ENCODE measurements at places on chromosomes 1 and 21.
A peak's percentile ranks its signal among the peaks of the same experiment; 100 is the strongest.

DNA sequence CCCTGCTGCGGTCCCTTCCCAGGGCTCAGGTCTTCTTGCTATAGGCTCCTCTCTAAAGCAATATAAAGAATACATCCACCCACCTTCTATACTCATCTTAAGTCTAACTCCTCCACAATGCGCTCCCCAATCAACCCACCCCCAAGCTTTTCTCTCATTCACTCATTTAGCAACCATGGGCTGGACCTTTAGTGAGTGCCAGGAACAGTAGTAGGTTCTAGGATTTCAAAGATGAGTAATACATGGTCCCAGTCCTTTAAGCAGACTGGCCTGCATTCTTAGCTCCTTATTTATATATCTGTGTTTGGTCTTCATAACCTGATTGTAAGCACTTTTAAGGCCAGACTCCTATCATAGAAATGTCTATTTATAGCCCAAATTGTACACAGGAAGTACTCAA is 5.9 kb downstream of the CAMK1G start:
- no peak for DNase-seq

DNA sequence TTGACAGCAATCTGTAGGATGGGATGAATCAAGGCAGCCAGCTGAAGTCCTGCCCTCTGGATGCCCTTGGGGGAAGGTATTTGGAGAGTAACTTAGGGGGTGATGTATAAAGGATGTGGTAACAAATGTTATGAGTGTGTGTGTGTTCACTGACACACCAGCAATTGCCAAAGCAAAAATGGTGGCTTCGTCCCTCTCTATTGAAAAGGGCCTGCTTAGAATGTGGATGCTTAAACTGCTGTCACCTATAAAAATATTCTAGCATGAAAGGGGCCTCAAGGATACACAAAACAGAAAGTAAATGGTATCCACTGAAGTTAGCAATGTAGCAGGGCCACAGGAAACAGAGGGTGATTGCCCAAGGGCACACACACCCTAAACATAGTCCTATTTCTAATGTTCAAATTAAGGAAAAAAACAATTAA is 15.1 kb upstream of the AIM2 start:
- no peak for DNase-seq

- peak; percentile 9 for DNase-seq
Measured at GRCh38 chr1:111669268-111669667, 49.7 kb downstream of the RAP1A start.

DNA sequence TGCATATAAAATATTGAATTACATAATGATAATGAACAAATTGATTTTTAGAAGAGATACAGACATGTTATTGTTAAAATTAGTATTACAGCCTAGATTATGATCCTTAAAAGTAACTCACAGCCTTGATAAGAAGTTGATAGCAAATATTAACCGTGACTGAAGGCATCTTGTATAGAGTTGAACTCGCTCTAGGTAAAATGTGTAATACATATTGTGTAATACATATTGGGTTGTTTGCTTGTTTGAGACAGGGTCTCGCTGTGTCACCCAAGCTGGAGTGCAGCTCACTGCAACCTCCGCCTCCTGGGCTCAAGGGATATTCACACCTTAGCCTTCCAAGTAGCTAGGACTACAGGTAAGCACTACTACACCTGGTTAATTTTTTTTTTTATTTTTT is 269.9 kb downstream of the BRINP3 start:
- no peak for DNase-seq

DNA sequence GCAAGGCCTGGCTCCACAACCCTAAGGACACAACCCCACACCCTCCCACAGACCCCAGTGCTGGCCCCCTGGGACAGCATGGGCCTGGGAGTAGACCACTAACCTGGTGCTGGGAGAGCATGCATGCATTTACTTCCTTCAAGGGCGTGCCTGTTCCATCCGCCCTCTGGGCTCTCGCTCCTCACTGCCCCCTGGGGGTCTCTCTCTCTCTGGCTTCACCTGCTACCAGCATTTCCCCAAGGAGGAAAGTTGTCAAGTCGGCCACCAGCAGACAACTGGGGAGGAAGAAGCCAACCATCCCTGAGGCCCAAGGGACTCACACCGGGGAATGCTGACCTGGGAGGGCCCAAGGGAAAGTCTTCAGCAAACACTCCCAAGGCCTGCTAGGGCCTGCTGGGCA is 6.5 kb downstream of the LRP8 start:
- no peak for DNase-seq

GRCh38 chr1:12764016-12764415 is 9.5 kb upstream of the PRAMEF12 start:
- DNase-seq: no peak

- DNase-seq: peak; percentile 60
Measured at GRCh38 chr1:32761253-32761877, 55.8 kb downstream of the YARS1 start.

- DNase-seq: peak; percentile 35
Measured at GRCh38 chr21:35616090-35616489, 444.2 kb downstream of the SETD4 start.

Measured in AG20443 (cell line).